Activated T-helper 1 cell treated with anti-CD3 and anti-CD28 coated beads, Interleukin-12 subunit alpha, Interleukin-12 subunit beta, Interleukin-2, Interleukin-4 antibody, amounts not matched to agents 30 ng/mL and 10 ng/mL and 1 ng/mL, durations not matched to agents 14 hours and 24 hours and 36 hours (primary cell): ENCODE measurements at places on chromosomes 5 and 9. TPM values are rescaled to one million over a fixed set of nuclear protein-coding genes. Genes with fewer than 3 reads are reported as not detected.

DNA sequence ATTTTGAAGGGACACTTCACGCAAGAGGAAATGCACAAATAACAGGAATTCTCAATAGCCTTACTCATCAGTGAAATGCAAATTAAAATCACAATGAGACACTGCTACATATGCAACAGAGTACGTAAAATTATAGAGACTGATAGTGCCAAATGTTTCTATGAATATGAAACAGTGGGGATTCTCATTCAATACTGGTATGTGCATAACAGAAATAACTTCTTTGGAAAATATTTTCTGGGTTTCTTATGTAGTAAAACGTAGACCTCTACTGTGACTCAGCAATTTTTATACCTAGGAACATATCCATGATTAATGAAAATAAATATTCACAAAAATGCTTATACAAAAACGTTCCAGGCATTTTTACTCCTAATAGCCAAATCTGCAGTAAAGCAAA, 1625.2 kb downstream of the MAT2B start:
- H3K27me3 ChIP-seq, result no peaks in the 10 kb centered on the region
- no peak for DNase-seq
- H3K27ac ChIP-seq, result no peak overlapping the region
- no peak overlapping the region for H3K4me3 ChIP-seq

- H3K27ac ChIP-seq, result peak overlapping the region; percentile 90
- peaks cover 61% of the 10 kb centered on the region for H3K4me1 ChIP-seq
- H3K4me3 ChIP-seq, result peak overlapping the region; percentile 92
- no peak for DNase-seq
- H3K27me3 ChIP-seq, result no peaks in the 10 kb centered on the region
Measured at GRCh38 chr5:163506095-163506457, 657 bp downstream of the MAT2B start.

- peaks cover 70% of the 10 kb centered on the region for H3K27me3 ChIP-seq
- H3K4me1 ChIP-seq, result no peaks in the 10 kb centered on the region
- H3K27ac ChIP-seq, result no peak overlapping the region
- no peaks in the 10 kb centered on the region for H3K36me3 ChIP-seq
- no peak for DNase-seq
Measured at GRCh38 chr9:124760719-124761118, 10.4 kb downstream of the NR6A1 start.

NTNG2 gene
- total RNA-seq, result 4.6 and 6.2 TPM in 2 replicates

NR2F1 gene
- total RNA-seq, result not detected in 2 replicates

PCDHGB2 gene
- 0.47 and 0.93 TPM in 2 replicates for total RNA-seq

PRLR gene
- total RNA-seq, result not detected in 2 replicates
